ENCODE measurements at places on chromosomes 3 and 15.

DNA sequence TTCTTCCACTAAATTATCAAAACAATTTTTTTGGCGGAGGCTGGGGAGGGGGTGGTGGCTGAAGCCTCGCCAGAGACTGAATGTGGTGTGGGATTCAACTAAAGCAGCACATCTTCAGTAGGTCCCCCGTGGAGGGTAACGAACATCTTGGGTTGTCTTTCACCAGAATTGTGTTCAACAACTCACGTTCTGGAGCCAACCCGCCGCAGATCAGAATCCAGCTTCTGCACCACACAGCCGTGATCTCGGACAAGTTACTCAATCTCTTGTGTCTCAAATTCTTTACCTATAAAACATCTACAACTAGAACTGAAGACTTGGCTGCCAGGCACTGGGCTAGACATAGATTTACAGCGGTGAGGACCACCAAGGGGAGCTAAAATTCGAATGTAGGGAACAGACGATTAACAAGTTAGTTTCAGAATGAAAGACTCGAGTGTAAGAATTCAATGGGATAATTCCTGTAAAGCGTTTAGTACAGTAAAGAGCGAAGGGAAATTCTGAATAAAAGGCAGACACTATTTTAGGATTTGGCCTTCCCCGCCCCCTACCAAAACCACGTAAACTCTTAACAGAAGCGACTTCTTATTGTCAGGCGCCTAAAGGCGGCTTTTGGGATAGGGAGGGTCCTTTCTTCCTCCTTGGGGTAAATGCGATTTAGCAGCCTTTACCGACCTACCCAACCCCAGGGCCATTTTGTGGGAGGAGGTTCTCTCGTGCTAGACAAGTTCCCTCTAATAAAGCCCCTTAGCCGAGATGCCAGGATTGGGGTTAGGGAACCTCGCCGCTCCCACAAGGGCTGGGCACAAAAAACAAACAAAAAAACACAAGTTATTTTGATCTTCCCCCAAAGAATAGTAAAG, 697 bp upstream of the RAB5A start:
- DNase-seq, result no peak

DNA sequence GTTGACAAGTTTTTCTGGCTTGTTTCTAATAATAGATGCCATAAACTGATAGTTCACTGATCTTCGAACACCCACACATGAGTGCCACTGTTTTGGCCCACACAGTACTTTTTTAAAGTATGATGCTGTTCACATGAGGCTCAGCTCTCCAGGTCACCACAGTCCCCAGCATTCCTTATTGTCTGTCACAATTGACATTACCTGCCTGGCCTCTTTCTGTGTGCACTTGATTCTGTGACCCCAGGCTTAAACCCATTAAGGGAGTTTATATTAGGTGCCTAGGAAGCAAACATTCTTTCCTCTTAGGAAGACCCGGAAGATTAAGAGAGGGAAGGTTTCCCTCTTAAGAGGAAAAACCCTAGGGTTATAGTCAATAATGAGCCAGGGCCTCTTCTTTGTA, 24.2 kb upstream of the LRRFIP2 start:
- no peak for DNase-seq

DNA sequence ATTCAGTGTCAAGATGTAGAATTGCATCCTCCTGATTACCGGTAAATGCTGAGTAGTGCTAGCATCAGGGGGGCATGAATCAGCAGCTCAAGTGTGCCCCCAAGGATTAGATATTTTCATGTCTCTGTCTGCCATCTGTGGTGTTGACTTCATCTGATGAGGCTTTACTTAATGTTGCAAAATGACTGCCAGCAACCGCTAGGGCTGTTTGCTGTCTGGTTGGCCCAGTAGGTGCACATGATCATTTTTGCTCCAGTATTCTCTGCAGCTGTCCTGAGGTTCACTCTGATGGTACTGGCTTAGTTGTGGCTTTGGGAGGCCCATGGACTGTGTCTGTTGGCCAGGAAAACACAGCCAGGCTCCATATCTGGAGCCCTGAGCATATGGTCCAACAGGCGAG, 316.4 kb downstream of the SOX2 start:
- no peak for DNase-seq

- DNase-seq, result no peak
Measured at GRCh38 chr15:73782344-73782959, 29.3 kb upstream of the INSYN1 start.

DNA sequence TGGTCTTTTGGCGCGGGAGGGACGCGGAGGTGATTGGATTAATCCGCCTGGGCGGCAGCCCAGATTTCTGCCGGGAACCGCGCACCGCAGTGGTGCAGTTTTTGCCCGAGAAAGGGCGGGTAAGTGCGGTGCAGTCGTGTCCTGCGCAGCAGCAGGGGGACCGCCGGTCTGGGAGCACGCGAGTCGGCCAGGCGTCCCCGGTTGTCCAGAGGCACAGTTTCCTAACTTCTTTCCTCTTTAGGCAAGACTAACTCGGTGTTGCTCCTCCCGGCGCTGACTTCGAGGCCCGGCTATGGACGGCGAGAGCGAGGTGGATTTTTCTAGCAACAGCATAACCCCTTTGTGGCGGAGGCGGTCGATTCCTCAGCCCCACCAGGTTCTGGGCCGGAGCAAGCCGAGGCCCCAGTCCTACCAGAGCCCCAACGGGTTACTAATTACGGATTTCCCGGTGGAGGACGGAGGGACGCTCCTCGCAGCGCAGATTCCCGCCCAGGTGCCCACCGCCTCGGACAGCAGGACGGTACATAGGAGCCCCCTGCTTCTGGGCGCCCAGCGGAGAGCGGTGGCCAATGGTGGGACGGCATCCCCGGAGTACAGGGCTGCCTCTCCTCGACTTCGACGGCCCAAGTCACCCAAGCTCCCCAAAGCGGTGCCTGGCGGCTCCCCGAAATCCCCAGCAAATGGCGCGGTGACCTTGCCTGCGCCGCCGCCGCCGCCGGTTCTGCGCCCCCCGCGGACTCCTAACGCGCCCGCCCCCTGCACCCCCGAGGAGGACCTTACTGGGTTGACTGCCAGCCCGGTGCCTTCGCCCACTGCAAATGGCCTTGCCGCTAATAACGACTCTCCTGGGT, 736 bp downstream of the ARHGEF26 start:
- DNase-seq, result no peak

DNA sequence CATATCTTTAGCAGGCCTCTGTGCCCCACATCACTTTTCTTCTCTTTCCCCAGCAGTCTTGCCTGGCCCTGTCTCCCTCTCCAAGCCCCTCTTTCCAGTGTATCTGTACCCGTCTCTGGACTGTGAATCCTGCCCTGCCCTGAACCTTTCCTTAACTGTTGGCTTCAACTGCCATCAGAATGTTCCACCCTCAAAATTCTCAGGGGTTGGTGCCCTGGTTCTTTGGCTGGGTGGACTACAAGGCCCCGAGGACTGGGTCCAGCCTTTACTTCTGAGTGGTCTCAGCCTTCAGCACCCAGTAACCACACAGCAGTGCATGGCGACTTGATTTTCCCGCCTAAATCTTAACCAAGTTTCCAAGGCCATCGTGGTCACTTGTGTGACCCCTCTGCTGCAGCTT, 333.5 kb upstream of the RGMA start:
- no peak for DNase-seq

DNA sequence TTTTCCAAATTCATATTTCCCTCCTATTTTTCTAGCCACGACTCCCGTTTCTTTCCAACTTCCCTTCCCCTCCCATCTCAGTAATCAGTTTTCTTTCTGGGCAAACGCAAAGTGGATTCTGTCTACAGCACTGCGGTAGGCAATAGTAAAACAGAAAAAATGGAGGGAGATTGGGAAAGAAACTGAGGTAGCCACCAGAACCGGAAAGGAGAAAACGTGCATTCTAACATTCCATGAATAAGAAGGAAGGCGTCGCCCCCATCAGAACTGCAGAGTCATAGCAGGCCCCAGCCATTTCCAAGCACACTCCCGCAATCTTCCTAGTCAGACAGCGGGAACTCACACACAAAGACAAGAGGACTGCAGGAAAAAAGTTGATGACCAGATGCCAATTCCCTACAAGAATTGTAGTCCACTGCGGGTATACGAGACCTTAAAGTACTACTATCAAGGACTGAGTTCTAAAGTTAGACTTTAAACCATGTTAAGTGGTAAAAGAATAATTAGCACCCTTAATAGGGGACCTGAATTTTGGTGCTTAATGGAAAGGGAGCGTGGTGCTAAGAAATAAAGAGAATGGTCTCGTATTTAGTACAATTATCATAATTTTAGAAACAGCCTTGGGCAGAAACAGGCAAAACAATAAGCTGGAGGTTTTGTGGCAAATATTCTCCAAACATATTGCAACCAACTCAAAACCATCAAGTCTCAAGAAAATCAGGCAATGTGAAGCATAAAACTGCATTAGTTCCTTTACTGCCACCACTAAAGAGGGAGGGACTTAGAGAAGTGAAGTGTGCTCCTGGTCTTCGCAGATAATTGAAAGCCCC, 1.4 kb downstream of the PFN2 start:
- DNase-seq, result no peak

GRCh38 chr15:82699726-82700125, 9.9 kb downstream of the AP3B2 start:
- DNase-seq, result no peak

DNA sequence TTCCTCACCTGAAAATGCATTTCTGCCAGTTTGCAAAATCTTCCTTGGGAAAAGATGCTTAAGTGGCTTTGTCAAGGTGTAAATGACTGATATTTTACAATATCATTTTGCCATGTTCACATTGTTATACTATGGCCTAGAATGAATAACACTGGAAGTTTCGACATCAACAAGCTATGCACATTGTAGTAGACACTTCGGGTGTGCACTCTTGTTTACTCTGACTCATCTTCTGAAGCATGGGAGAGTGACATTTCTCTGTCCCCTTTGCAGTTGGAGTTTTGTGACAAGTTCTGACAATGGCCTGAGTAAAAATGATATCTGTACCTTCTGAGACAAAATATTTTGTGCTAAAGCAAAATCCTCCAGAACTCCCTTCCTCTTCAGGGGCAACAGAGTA, 567.0 kb upstream of the RGMA start:
- DNase-seq, result no peak

DNA sequence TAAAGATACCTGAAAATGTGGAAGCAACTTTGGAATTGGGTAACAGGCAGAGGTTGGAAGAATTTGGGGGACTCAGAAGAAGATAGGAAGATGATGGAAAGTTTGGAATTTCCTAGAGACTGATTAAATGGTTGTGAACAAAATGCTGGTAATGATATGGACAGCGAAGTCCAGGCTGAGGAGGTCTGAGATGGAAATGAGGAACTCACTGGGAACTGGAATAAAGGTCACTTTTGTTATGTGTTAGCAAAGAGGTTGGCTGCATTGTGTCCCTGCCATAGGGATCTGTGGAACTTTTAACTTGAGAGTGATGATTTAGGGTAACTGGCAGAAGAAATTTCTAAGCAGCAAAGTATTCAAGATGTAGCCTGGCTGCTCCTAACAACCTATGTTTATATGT, 13.0 kb downstream of the MITF start:
- DNase-seq, result no peak

DNA sequence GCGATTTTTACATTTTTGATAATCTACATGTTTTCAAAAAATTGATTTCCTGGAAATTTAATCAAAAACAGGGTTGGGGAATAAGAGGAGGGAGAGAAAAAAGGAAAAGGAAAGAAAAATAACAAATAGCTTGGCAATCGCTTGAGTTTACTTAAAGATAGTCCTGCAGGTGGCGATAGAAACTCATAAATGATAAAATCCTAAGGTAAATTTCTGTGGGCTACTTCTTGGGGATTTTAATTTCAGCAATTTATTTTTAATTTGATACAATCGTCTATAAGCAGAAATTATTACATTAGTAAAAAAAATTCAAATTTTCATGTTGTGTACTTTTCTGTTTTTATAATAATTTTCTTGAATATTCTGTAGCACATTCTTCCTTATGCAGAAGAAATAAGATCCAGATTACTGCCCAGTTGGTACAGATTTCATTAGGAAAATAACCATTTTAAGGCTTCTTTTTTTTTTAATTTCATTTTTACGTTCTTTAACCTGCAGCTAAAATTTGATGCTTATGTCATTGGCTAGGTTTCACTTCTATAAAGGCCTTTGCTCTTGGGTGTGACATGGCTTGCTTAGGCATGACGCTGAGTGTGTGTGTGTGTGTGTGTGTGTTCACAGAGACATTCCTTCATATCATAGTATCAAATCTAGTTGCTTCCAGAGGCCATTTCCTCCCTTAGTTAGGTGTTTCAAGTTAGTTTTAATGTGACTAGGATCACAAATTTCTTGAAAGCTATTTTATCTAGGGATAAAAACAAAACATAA, 181.8 kb downstream of the MCTP2 start:
- DNase-seq, result no peak

DNA sequence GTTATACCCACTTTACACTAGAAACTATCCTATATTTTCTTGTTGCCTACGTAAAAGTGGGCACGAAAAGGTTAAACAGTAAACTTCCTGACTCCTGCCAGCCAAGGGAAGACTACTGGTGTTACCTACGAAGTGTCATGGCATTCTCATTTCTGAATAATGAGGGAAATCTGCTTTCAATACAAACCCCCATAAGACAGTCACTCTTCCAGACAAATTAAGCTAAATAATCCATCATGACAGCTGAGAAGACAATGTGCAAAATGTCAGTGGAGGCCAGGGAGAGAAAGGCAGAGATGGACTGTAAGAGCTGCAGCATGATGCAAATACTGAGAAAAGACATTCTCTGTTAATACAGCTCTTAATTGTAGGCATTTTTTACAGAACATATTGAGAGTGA, 136.5 kb downstream of the SERPINI1 start:
- DNase-seq, result no peak

DNA sequence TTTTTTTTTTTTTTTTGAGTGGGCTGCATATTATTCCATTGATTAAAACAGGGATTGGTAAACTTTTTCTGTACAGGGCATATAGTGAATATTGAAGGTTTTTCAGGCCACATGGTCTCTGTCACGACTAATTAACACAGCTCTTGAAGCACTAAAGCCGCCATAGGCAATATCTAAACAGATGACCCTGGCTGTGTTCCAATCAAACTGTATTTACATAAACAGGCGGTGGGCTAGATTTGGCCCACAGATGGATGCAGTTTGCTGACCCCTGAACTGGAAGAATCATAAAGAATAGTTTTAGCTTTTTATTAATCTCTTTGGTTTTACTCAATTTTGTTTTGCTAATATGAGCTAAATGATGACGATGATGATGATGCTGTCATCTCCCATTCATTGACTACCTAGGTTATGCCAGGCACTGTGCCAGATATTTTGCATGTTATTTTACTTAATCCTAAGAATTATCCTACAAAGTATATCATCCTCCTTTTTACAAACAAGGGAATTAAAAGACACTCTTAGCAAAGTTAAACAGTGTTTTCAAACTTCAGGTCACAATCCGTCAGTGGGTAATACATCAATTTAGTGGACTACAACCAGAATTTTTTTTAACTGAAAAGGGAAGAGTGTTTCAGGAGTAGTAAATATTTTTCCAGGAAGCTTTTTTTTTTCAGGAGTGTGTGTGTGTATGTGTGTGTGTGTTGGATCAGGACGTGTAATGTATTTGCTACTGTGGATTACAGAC, 54.3 kb downstream of the LMCD1 start:
- no peak for DNase-seq

GRCh38 chr3:170244576-170244975, 22.4 kb downstream of the PRKCI start:
- DNase-seq, result no peak

- no peak for DNase-seq
Measured at GRCh38 chr15:79036323-79036722, 54.3 kb downstream of the RASGRF1 start.
